ENCODE measurements at places on chromosomes 16 and 17.

GRCh38 chr17:1542316-1542715, 20.3 kb downstream of the PITPNA start:
- no peak for DNase-seq

DNA sequence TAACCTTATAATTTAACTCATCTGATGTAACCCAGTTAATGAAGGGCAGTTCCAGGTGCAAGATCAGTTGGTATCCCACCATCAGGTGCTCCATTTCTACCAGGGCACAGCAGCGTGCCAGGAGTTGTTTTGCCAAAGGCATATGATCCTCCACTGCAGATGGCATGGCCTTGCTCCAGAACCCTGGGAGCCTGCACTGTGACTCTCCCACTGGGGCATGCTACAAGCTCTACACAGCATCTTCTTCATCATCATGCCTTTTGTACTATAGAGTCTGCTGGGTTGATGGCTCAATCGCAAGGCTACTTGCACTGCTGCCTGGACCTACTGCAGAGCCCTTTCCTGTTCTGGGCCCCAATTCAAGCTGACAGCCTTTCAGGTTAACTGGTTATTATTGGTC, 11.3 kb upstream of the MAPT start:
- DNase-seq = no peak

DNA sequence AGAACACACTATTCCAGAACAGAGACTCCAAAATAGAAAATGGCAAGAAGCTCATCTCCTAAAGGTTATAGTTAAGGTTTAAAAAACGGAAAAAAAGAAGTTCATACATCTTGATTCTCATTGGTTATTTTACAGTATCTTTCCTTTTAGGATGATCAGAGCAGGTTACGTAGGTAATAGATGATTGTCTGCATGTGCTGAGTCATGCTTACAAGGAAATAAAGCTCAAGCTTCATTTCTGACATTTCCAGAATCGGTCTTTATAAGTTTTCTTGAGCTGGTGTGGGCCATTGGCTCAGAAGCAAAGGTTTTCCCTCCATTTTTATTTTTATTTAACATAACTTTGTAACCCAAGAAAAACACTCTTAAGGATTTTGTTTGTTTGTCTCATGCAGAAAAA, 1030.3 kb upstream of the CDH8 start:
- no peak for DNase-seq

DNA sequence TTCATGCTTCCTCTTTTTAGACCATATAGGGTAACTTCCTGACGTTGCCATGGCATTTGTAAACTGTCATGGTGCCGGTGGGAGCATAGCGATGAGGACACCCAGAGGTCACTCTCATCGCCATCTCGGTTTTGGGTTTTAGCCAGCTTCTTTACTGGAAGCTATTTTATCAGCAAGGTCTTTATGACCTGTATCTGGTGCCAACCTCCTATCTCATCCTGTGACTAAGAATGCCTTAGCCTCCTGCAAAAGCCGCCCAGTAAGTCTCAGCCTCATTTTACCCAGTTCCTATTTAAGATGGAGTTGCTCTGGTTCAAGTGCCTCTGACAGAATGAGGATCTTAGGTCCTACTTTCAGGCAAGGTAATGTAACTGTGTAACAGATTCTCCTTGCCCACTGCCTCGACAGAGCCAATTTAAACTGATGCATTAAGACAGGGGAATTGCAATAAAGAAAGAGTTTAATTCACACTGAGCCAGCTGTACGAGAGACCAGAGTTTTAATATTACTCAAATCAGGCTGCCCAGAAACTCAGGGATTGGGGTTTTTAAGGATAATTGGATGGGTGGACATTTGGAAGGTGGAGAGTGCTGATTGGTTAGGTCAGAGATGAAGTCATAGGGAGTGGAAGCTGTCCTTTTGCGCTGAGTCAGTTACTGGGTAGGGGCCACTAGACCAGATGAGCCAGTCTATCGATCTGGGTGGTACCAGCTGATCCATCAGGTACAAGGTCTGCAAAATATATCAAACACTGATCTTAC, 59.9 kb upstream of the ATF7IP2 start:
- DNase-seq = no peak

DNA sequence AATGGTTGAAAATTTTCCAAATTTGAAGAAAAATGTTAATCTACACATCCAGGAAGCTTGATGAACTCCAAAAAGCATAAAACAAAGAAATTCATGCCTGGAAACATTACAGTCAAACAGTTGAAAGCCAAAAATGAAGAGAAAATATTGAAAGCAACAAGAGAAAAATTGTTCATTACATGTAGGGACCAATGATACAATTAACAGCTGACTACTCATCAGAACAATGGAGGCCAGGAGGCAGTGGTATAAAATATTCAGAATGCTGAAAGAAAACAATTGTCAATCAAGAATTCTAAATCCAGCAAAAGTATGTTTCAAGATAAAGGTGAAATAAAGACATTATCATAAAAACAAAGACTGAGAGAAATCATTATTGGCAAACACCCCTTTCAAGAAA, 21.6 kb downstream of the RCVRN start:
- no peak for DNase-seq

- no peak for DNase-seq
These were observed 85.2 kb downstream of the SPAG9 start for GRCh38 chr17:51035431-51035830.

GRCh38 chr17:3748576-3748975, 24.9 kb downstream of the HASPIN start:
- no peak for DNase-seq

DNA sequence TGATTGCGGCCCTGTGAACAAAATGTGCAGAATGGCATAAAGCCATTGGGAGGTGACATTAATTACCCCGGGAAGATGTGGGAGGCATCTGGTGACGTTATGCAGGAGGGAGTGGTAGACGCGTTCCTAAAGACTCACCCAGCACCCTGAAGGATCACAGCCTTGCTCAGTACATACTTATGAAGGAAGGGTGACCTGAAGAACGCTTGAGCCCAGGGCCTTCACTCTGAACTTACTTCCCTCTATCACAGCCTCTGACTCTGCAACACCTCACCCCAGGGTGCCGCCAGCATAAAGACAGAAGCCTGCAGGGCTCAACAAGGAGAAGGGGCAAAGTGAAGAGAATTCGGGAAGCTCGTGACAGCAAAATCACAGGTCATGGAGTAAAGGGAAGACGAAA, 9.4 kb downstream of the MFSD6L start:
- DNase-seq = no peak

- DNase-seq = no peak
These were observed 6.5 kb upstream of the ZFHX3 start for GRCh38 chr16:73054498-73054812.

GRCh38 chr17:39926135-39926587, 1.2 kb downstream of the ORMDL3 start:
- DNase-seq = no peak

- DNase-seq = no peak
These were observed 331.2 kb downstream of the MAF start for GRCh38 chr16:79269211-79269863.

DNA sequence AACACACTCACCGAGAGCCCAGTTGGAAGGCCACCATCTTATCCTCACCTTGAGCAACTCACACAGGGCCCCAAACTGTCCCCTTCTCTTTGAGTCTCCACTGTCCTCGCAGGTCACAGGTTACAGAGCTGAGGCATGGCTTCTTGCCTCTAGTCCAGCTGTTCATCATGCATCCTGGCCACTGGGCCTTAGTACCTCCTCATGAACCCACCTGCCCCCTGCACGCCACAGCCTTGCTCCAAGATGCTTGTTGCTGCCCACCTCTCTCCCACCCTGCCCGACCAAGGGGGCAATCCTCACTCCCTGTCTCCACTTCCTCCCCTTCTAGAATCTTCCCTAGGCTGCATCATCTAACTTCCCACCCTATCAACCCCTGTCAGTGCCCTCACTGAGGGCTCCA, 17.1 kb downstream of the CDH5 start:
- no peak for DNase-seq

- DNase-seq = no peak
These were observed 1.5 kb downstream of the KRT16 start for GRCh38 chr17:41610965-41611640.

GRCh38 chr17:596287-596686, 118.4 kb downstream of the VPS53 start:
- no peak for DNase-seq

DNA sequence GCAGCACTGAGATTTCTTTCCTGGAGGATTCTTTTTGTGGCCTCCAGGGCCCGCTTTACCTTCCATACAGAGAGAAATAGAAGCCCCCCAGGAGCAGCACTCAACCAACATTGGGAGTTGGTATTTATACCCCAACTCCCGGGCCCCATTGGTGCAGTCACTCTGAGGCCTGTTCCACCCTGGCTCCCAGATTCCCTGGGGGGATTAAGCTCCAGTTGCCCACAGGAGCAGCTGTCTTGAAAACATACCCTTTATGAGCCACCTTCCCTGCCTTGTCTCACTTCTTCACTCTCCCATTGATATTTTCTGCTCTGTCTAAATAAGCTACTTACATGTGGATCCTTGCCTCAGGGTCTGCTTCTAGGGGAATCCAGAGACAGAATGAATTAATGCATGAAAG, 167.8 kb downstream of the KATNIP start:
- DNase-seq = no peak

- DNase-seq = no peak
These were observed 17.1 kb downstream of the ZNHIT3 start for GRCh38 chr17:36503456-36504155.

GRCh38 chr17:48542114-48542656, 2.7 kb downstream of the HOXB2 start:
- DNase-seq = no peak

DNA sequence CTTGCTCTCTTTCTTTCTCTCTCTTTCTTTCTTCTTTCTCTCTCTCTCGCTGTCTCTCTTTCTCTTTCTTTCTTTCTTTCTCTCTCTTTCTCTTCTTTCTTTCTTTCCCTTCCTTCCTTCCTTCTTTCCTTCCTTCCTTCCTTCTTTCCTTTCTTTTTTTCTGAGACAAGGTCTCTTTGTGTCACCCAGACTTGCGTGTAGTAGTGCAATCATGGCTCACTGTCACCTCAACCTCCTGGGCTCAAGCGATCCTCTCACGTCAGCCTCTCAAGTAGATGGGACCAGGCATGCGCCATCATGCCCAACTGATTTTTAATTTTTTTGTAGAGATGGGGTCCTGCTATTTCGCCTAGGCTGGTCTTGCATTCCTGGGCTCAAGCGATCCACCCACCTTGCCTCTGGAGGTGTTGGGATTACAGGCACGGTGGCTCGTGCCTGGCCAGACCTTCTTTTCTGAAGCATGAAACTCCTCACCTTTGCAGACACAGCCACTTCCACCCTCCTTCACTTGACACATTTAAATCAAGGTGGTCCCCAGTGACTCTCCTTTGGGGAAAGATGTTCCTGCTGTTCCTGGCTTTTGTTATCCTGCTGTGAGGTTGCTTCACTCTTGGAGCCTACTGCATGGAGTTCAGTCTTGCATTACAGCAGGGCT, 26.8 kb upstream of the NKD1 start:
- no peak for DNase-seq

DNA sequence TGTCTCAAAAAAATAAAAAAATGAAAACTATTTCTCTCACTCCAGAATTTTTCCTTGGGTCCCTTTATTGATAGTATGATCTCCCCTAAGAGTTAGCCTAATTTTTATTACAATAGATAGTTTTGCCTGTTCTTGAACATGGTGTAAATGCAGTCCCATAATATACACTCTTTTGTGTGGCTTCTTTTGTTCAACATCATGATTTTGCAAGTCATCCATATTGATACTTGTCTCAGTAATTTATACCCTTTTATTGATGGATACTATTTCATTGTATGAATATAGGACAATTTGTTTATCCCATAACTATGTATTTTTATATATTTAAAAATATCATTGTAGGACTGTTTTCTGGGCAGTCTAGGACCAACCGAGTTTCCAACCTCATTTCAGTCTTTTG, 207.0 kb downstream of the UTP18 start:
- DNase-seq = no peak

DNA sequence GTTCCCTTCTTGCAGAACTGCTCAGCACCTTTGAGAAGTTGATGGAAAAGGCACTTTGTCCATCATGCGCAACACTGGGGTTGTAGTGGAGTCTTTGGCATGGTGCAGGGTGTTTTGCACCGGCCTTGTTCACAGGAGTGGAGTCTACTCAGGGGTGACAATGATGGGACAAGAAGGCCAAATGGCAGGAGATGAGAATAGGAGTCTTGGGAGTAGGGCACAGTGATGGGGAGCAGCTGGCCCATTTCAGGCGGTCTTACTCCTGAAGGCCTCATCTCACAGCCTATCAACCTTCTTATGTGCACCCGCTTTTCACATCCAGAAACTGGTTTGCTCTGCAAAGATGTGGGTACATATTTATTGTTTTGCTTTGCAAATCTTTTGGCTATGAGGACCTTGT, 13.4 kb upstream of the KCNG4 start:
- no peak for DNase-seq
